Liver (tissue), 10 donors: ENCODE measurements at places on chromosomes 4 and X. TPM values are rescaled to one million over a fixed set of nuclear protein-coding genes. Genes with fewer than 3 reads are reported as not detected.

The ATP10D gene
- 5.6 TPM for total RNA-seq

GRCh38 chrX:23799469-23800065 is 16.6 kb downstream of the SAT1 start:
- no peak for DNase-seq

GRCh38 chr4:89007338-89007939 is 49.5 kb downstream of the FAM13A start:
- DNase-seq: no peak

- DNase-seq: no peak
Observed at GRCh38 chr4:41413670-41414411, 124.1 kb upstream of the LIMCH1 start.

- no peak for DNase-seq
Observed at GRCh38 chr4:89615051-89615450, 221.9 kb downstream of the SNCA start.

DNA sequence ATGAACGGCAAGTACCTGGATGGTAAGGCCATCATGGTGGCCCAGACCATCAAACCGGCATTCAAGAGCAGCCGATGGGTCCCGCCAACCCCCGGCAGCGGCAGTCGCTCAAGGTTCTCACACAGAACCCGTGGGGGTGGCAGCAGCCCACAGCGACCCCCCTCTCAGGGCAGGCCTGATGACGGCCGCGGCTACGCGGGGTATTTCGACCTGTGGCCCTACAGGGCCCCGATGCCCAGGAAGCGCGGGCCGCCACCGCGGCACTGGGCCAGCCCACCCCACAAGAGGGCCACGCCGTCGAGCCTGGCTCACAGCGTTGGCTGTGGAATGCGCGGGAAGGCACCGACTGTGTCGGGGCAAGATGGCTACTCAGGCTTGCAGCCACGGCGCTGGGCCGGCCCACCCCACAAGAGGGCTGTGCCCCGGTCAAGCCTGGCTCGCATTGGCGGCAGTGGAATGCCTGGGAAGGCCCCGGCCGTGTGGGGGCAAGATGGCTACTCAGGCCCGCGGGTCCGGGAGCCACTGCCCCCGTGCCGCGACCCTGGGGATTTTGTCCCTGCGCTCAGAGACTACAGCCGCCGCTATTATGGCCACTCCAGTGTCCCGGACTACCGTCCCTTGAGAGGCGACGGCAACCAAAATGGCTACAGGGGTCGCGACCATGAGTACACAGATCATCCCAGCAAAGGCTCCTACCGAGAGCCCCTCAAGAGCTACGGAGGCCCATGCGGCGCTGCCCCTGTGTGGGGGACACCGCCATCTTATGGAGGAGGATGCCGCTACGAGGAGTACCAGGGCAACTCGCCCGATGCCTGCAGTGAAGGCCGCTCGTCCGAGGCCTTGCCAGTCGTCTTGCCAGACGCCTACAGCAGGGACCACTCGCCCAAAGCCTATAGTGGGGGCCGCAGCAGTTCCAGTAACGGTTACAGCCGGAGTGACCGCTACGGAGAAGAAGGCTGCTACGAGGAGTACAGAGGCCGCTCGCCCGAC is 731 bp downstream of the RBMXL3 start:
- DNase-seq: no peak

DNA sequence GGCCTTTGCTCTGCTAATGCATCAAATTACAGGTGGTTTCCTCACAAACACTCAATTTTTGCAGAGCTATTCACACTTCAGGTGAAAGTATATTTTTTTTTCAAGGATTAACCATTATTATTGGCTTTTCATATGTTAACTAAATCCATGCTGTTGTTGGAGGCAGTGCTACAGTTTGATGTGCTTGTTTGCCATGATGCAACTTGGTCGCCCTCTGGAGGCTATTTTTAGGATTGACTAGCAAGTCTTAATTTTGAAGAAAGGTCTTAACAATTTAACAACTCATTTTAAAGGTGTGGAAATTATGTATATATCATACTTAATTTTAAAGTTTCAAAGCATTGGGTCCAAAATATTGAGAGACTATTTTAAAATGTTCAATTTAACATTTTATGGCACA is 168.8 kb upstream of the FAM47A start:
- DNase-seq: no peak

DNA sequence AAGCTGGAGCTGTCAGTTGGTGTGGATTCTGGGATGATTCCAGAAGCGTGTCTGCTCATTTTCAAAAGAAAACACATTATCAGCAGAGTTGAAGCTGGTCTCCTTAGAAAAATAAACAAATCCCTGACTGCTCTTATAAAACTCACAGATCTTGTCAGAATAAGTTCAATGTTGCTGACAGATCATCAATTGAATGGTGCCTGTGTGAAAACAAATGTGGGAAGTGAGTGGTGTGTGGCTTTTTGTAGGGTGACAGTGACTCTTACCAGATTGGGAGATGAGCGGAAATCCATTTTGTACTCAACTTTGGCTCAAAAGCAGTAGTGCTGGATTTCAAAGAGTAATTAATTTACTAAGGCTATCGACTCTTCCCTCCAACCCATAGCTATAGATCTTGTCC is 807.8 kb downstream of the RAPGEF2 start:
- no peak for DNase-seq

DNA sequence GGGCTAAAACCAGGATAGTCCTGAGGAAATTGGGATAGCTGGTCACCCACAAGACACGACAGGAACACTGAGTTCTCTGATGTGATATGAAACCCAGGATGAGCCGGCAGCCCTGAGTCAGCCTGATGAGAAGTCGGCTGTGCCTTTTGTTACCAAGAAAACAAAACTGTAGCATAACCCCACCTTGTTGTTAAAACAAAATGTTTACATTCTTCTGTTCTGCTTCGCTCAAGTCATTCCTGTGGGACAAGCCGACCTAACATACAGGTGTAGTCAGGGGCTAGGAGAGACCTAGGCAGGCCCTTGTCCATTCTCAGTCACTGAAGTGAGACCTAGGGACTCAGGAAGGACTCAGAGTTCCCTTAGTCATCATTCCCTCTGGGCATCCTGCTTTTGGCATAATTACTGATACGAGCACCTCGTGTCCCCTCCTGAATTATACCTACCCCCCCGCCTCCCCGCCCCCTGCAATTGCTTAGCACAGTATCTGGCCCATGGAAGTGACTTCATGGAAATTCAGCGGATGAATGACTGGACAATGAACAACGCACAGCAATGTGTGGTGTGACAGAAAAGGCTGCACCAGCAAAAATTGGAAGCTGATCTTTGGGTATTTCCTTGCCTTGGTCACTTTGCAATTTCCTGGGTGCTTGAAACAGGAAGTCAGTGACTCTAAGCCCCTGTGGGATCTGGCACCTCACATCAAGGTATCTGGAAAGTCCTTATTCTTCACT is 31.9 kb upstream of the TLR2 start:
- DNase-seq: no peak

DNA sequence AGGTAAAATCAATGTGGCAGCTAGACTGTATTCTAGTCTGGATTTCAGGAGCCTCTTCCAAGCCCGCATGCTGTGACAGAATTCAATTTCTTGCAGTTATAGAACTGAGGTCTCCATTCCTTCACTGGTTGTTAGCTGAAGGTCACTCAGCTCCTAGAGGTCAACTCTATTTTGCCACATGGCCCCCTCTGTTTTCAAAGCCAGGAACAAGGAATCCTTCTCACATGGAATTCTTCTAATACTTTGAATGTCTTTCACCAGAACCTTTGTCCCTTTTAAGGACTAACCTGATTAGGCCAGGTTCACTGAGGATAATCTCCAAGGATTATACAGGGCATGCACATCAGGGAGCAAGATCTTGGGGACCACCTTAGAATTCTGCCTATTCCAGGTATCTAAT is 23.4 kb upstream of the MMRN1 start:
- no peak for DNase-seq

- no peak for DNase-seq
Observed at GRCh38 chr4:48122756-48123155, 11.3 kb downstream of the TXK start.

DNA sequence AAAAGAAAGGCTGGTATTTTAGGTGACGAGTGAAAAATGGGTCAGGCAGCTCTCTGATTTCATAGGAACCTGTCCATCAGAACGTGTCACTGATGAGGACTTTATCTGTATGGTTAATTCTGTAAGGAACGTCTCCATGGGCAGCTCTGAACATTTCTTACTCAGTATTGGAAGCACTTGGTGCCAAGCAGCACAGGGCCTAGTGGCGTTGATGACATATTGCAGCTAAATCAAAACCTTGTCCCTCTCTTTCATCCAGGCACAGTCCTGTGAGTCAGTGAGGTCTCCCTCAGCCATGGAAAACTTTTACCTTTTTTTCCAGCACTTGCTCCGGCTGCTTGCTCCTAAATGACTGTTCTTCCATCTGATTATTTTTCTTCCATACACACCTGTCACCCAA is 301.9 kb downstream of the DHX15 start:
- DNase-seq: no peak

GRCh38 chr4:182649698-182650477 is 267.3 kb downstream of the DCTD start:
- no peak for DNase-seq
